ENCODE measurements at places on chromosomes 3 and 15.

DNA sequence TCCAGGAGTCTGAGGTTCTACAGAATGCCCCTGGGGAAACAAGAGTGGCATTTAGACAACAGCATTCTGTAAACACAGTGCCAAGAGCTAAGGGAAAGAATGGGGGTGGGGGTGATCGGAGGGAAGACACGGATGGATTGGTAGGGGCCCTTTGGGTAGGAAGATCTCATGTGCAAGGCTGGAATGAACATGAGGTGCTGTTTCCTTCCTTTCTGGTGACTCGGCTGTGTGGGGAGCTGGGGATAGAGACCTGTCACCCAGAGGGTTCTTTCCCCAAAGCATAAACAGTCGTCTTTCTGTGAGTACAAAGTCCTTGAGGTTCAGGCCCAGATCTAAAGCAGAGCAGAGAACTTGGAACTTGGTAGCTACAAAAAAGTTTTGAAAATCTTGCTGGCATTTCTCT, 11.7 kb downstream of the TPM1 start:
- no peak for DNase-seq

GRCh38 chr3:29282427-29283230, 1.8 kb downstream of the RBMS3 start:
- no peak for DNase-seq

DNA sequence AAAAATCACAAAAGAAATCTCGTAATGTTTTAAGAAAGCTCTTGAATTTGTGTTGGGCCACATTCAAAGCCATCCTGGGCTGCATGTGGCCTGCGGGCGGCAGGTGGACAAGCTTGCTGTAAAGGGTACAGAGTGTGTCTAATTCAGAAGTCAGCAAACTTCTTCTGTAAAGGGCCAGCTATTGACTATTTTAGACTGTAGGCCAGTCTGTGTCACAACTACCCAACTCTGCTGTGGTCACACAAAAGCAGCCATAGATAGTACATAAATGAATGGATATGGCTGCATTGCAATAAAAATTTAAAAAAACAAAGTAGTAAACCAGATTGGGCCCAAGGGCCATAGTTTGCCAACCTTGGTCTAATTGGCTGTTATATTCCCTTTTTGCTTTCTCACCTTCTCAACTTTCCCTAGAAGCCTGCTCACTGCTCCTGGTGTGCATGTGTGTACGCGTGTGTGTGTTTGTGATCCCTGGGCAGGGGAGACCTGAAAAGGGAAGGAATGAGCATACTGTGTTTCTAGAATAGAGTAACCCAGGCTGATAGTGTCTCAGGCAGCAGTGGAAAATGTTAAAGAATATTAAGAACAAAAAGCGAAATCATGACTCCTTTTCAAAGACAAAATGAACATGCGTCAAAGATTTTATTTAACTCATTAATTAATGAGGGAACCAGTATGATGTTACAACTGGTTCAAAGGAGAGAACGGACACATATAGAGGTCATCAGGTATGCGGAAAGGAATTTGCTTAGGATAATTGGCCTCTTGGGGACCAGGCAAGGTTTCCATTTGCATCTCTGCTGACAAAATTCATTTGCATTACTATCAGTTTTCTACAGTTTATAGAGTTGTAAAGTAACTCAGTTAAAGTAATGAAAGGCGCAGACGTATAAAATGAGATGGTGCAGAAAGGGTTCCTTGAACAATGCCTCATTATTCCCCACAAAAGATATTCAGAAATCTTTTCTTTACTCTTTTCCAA, 248.0 kb downstream of the THSD4 start:
- DNase-seq: no peak

DNA sequence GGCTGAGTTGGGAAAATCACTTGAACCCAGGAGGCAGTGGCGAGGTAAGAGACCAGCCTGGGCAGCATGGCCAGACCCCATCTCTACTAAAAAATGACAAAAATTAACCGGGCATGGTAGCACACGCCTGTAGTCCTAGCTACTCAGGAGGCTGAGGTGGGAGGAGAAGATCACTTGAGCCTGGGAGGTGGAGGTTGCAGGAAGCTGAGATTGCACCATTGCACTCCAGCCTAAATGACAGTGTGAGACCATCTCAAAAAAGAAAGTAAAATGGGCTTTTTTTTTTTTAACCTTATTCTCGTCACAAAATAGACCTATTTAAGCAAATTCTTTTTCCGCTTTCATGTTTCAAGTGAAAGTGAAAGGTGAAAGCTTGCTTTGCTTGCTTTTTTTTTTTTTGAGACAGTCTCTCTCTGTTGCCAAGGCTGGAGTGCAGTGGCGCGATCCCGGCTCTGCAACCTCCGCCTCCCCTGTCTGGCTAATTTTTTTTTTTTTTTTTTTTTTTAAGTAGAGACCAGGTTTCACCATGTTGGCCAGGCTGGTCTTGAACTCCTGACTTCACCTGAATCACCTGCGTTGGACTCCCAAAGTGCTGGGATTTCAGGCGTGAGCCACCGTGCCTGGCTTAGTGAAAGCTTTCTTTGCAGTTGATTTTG, 3.6 kb downstream of the PDIA3 start:
- DNase-seq: no peak

- no peak for DNase-seq
Measured at GRCh38 chr3:127632035-127632820, 3.2 kb downstream of the PODXL2 start.

DNA sequence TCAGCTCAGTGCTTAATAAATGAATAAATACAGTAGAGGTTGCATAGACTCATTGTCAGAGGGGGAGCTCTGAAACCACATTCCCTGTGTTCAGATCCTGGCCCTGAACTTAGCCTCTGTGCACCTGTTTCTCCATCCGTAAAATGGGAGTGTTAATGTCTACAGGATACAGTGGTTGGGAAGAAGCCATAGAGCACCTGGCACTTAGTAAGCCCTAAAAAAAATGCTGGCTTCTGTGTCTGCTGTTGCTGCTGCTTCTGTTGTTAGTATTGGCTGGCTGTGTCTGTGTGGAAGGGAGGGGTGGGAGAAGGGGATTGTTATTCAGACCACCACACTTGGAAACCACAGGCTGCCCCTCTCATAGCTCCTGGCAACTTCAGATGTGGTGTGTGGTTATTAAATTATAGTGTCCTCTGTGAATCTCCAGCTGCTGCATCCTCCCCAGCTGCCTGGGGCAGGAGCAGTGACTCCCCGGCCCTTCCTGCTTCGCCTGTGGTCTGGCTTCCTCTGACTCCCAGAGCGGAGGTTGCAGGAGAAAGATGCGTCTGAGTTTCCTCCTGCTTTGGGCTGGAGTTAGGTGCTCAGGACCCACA, 31.0 kb downstream of the FGD5 start:
- DNase-seq: no peak

GRCh38 chr15:57578288-57578900, 13.3 kb upstream of the MYZAP start:
- no peak for DNase-seq

- DNase-seq: no peak
Measured at GRCh38 chr3:129317014-129317771, 38.5 kb downstream of the HMCES start.

GRCh38 chr3:172031996-172032395, 7.4 kb upstream of the FNDC3B start:
- DNase-seq: no peak

DNA sequence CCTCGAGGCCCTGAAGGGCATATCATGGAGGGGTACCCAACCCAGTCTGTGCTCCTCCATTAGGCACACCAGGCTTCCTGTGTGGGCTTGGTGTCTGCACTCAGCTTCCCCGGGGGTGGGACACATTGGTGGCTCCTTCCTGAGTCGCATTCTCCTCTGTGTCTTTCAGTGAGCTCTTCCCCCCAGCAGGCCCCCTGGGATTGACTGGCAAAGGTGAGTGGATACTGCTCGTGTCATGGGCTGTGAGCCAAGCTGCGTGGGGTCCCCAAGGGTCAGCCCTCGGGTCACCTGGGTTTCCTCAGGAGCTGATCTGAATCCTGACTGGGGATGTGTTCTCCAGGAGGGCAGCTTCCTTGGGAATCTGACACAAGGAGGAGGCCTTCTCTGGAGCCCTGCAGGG, 231.0 kb downstream of the SNRPN start:
- no peak for DNase-seq

- no peak for DNase-seq
Measured at GRCh38 chr3:137108699-137109440, 151.1 kb downstream of the IL20RB start.

- no peak for DNase-seq
Measured at GRCh38 chr3:30632521-30632920, 26.1 kb downstream of the TGFBR2 start.

- DNase-seq: no peak
Measured at GRCh38 chr3:72661115-72661457, 187.2 kb downstream of the SHQ1 start.

- no peak for DNase-seq
Measured at GRCh38 chr15:28044121-28044672, 54.9 kb downstream of the OCA2 start.

- DNase-seq: no peak
Measured at GRCh38 chr3:64229903-64230302, 4.6 kb upstream of the PRICKLE2 start.

GRCh38 chr3:100737334-100737733, 28.0 kb downstream of the TFG start:
- DNase-seq: peak; percentile 7

DNA sequence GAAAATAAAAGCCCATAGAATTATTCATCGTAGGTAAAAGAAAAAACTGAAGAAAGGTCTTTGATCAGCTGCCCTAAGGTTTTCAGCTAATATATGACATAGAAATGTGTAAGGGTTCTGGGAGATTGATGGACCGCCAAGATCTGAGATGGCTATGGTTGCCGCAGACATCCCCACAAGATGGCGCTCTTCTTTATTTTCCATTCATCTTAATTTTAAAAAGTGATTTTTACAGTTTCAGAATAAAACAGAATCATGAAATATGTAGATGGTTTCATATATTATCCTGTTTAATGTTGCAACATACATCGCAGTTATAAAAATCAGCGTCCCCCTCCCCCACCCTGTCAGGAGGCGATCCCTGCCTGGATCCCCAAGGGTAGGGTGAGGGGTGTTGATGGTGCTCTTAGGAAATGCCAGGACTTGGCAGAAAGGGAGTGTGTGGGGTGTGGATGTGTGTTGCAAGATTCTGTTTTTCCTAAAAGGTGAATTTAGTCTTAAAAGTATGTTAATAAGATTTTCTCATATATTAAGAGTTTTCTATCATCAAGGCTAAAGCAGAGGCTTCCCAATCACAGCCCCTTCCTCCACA, 68.8 kb downstream of the ANXA2 start:
- peak; percentile 63 for DNase-seq

DNA sequence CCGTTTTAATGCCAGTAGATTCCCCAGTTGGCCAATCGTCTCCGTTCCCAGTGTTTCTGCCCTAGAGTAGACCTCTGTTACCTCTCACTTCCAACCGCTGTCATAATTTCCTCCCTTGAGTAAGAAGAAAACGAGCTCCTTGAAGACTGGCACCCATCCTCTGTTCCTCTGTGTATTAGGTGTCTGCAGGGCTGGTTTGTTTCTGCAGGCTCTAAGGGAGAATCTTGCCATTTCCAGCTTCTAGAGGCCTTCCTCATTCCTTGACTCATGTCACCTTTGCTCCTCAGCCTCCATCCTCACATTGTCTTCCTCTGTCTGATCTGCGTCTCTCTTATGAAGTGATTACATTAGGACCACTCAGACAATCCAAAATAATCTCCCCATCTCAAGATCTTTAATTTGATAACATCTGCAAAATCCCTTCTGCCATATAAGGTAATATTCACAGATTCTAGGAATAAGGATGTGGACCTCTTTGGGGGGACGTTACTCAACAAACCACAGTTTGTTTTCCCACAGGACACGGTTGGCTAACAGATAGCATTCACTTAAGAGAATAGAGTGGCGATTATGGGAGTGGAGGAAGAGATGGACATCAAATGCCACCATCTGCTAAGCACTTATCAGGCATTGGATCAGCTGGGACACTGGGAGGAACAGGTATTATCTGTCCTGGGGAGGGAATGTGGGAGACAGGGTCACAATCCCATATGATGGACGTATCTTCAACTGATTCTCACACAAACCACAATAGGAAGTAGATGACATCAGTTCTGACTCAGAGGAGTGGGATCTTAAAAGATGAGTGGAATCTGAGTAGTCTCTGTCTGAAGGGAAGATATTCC, 17.1 kb downstream of the ARHGAP31 start:
- peak; percentile 25 for DNase-seq

DNA sequence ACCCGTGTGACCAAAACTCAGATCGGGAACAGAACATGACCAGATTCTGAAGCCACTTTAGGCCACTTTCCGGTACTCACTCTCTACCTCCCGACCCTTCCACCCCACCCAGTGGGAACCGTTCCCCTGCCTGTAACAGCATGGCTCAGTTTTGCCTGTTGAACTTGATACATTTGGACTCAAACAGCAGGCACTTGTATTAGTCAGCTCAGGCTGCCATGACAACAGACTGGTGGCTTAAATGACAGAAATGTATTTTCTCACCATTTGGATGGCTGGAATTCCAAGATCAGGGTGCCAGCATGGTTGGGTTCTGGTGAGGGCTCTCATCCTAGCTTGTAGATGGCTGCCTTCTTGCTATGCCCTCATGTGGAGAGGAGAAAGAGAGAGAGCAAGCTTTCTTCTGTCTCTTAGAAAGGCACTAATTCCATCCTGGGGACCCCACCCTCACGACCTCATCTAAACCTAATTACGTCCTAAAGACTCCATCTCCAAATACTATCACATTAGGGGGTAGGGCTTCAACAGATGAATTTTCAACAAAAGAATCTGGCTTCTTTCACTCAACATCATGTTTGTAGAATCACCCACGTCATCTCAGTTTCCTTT, 9.3 kb upstream of the SSUH2 start:
- no peak for DNase-seq

GRCh38 chr3:186871403-186871924, 29.0 kb downstream of the ADIPOQ start:
- DNase-seq: peak; percentile 54

DNA sequence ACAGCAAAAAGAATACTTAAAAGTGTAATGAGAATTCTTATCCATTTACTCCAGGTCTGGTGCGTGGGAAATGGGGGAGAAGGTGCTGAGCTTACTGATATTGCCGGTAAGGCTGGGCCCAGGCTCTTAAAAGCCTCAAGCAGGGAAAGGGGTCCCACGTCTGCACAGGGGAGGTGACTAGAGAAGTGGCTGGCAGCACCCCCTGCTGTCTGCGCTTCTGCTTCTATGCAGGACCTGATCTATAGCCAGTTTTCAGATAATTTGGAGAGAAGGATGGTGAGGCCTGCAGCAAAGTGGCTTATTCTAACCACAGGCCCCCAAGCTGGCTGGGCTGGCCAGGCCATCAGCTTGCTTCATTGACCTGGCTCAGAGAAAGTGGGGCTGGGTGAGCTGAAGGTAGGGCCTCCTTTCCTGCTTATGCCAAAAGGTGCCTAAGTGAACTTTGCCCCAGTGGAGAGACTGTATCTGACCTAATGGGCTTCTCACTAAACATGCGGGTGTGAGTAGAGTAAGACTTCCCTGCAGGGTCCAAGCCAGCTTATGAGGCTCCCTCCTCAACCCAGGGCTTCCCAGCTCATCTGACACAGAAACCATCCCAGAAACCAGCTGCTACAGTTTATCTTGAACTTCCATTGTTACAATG, 30.9 kb upstream of the ATP1B3 start:
- DNase-seq: peak; percentile 23

GRCh38 chr3:140927279-140928069, 14.2 kb upstream of the SLC25A36 start:
- no peak for DNase-seq

- no peak for DNase-seq
Measured at GRCh38 chr3:115808244-115808643, 184.9 kb downstream of the GAP43 start.

Data from Kasumi-1 (cell line).